ENCODE measurements at places on chromosomes 3 and 15.

DNA sequence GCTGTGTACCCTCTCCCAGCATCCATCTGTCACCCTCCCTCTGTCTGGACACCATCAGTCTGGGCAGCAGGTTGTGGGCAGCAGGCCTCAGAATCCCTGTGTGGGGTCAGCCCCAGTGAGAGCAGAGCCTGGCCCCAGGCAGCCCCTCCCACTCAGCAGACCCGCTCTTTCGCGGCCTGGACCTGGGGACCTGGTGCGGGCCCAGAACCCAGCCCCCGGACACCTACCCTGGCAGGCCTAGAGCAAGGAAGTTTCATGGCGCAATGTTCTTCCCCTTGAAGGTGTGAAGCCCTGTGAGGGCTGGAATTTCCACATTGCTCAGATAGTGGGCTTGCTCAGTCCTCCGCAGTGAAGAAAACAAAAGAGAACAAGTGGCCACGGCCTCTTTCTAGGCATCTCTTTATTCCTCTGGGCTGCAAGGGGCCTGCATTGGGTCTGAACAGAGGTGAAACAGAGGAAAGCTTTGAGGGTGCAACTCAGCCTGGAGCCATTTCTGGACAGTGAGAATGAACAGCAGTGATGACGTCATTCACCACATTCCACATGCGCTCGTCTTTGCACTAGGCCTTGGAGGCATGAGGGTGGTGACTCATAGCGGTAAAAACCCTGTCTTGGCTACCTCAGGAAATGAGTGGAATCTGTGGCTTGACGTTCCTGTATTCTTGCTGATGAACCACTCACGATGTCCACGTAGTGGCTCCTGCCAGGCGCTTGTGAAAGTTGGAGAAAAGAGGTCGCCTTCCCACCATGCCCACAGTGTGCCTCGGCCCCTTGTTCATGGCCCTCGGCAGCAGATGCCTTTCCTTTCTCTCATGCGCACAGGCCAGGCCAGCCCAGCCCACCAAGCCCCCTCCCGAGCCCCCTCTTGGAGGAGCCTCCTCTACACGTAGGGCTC is 66.1 kb downstream of the SLC30A4 start:
- peak; percentile 57 for DNase-seq

DNA sequence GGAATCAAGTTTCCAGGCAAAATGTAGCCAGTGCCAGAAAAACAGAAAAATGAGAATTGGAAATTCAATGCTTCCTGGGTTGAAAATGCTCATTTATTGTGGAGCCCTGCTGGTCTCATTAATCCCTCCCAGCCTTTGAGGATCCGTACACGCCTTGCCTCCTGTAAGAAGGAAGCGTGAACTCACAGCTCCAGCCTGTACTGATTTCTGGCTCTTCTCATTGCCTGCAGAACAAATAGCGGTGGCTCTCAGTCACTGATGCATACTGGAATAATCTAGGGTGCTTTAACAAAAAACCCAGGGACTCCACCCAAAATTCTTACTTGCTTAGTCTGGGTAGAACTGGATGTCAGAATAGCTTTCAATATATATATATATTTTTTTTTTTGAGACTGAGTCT is 29.3 kb upstream of the SLC24A5 start:
- DNase-seq = no peak

DNA sequence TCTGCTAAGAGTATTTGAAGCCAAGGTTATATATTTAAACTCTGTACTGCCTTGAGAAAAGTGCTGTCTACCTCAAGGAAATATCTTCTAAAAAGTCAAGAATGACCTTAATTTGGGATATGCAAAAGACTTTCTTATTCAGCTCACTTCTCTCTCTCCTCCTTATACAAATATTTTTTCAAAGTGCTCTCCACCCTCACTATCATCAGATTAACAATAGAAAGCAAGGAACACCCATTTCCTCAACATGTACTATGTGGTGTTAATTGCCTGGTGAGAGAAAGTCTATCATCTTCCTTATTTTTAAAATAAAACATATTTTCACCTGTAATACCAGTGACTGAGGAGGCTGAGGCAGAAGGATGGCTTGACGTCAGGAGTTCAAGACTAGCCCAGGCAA is 44.4 kb upstream of the RSL24D1 start:
- DNase-seq = no peak

DNA sequence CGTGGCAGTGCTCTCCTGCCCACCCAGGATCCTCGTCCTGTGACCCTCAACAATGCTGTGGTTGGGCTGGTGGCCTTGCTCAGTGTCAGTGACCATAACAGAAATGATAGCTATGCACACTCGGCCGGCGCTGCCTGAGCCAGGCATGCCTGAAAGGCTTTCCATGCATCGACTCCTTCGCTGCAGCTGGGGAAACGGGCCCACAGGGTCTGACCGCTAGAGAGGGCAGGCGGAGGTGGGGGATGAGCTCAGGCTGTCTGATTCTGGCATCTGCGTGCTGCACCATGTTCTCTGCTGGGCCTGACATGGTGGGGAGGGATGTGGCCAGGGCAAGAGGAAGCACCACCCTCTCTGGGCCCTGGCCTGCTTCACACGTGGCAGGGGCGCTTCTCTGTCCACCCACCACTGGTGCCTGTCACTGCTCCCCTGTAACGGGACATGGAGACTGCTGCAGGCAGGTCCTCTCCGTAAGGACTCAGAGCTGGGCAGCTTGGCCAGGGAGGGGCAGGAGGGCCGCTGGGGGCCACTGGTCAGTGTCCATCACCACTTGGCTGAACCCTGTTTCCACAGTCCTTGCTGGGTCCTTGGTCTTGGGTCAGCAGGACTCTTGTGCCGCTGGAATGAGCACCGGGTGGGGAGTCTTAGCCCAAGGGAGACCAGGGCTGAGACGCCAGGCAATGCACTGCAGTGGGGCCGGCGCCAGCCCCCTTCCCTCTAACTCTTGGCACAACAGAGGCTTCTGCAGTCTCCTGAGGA is 64.1 kb upstream of the RPL32 start:
- DNase-seq = no peak

DNA sequence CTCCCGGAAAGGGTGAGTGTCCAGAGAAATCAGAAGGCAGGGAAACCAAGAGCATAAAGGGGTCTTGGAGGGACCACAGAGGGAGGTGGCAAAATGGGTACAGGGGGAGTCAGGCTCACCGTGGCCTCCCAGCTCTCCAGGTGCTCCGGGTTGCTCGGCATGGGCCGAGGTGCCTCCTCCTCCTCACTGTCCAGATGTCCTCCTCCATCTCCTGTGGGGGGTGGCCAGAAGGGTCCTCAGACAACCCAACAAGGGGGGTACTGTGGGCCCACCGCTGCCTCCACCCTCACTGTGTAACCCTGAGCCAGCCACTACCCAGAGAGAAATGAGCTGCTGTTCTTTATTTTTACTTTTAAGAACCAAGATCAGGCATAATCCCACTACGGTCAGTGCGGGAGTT is 30.4 kb upstream of the OR4F6 start:
- DNase-seq = no peak

DNA sequence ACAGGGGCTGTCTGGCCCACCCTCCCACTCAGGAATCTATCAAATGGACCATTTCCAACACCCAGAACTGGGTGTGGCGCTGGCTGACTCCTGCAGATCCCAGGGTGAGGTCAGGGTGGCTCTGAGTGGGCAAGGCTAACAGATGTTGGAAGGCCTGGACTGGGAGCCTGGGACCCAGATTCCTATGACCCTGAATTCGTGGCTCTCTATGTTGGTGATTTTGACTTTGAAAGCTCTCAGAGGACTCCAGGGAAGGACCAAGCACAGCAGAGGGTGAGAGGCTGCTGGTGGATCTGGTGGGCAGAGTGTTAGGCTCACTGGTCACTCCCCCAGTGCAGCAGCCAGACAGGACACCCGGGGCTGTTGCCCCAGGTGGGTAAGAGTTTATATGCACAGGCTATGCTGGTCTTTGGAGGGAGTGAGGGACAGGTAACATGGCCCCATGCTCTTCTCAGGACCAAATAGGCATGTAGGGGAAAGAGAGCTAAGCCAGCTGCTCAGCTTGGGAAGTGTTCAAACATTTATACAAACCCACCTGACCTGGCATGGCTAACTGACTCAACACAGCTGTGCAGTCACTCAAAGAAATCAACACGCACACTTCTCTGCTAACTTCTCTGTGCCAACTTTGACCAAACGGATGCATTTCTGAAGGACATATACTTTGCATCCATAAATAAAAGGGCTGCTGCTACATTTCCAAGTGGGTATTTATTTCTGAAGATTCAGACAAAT is 62.6 kb upstream of the RAB6B start:
- DNase-seq = no peak

DNA sequence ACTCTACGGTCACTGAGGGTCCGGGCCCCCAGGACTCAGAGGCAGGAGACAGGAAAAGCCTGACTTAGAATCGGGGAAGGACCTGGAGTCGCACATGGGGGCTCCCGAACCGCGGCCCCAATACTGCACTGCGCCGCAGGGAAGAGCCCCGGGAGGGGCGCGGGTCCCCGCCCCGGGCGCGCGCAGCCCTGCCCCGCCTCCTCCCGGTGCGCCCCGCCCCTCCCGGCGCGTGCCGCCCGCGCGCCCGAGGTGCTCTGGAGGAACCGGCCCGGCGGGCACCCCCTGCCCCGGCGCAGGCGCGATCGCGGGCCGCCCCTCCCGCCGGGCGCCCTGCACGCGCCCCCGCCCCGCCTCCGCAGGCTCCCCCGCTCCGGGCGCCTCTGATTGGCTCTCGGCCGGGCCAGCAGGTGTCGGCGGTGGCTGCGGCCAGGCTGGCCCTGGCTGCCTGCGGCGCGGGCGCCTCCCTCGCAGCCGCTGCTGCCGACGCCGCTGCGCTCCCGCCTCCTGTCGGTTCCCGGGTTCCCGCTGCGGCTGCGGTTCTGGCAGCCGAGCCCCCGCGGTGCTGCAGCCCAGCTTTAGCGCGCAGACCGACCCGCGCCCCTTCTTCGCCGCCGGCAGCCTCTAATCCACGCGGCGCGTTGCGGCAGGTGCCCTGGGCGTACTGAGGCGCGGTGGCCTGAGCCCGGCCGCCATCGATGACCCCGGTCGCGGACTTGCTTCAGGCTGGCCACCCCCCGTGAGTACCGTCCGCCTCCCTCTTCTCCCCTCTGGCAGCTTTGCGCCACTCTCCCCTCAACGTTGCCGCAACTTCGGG is at the start of gene MYRIP:
Gene MYRIP (plus strand): TSS at position 429 of the 814 bp plus-strand sequence. CDS start 91,208 bp downstream, outside the sequence.
- peak; percentile 83 for DNase-seq

DNA sequence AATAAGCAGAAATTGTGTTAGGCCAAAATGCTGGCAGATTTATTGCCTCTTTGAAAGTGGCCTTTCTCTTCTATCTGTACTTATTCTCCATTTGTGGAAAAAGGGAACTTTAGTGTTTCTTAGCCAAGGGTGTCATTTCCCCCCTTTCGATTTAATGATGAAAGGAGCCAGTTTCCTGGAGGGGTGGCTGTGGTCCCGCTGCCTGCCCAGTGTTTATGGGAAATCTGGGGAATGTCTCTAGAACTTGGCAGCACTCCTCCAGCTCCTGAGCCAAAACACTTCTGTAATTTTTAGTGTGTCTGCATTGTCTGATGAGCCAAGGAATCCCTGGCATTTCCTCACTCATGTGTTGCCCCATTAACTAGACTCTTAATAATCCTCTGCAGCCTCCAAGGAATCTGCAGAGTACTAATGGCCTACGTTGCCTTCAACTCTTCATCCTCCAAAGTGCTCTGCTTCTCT is 448.8 kb downstream of the GRM7 start:
- no peak for DNase-seq

DNA sequence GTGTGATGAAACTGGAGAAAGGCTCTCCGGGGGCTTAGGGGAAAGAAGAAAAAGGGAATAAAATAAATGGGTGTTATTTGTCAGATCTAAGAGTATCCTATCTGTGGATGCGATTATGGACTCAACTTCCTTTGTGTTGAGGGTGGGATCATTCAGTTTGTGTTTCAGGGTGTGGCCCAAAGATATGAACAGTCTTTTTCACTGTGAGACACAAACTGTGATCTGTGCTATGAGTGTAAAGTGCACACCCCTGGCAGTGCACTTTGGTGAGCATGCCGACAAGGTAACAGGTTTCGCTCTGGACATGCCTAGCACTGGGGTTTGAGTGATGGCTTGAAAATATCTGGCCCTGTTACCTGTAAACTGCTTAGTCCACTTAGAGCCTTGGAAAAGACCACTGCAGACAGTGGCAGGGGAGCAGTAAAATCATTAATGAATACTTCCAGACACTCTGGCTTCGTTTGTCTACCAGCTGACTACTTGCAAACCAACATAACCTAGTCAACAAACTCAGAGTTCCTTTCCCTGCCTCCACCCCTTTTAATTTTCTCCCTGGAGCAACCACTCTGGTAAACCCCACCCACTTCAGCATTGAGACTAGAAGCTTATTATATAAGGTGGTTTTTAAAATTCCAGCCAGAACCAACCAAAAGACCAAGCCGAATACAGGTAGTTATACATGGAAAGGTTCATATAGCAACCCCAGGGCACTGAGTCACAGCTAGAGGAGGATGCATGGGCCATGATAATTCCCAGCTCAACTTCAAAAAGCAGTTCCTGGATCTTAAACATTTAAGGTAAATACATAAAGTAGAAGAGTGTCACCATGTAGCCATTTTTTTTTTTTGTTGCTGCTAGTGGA is 55.1 kb downstream of the TAMM41 start:
- no peak for DNase-seq

- no peak for DNase-seq
Observed at GRCh38 chr3:160057331-160057730, 68.7 kb downstream of the IL12A start.

GRCh38 chr3:10601151-10601856 is 95.9 kb upstream of the ATP2B2 start:
- DNase-seq = no peak

- DNase-seq = no peak
Observed at GRCh38 chr3:98232489-98232888, 31.6 kb upstream of the OR5H6 start.

- no peak for DNase-seq
Observed at GRCh38 chr15:48273049-48273448, 58.2 kb upstream of the DUT start.

GRCh38 chr15:70823196-70823595 is 30.8 kb downstream of the LARP6 start:
- no peak for DNase-seq
